Fibroblast of skin of left biceps (primary cell): ENCODE measurements at places on chromosomes 12 and 14.

GRCh38 chr12:77946541-77947061 lies 115.9 kb downstream of the NAV3 start:
- peak; percentile 47 for DNase-seq

DNA sequence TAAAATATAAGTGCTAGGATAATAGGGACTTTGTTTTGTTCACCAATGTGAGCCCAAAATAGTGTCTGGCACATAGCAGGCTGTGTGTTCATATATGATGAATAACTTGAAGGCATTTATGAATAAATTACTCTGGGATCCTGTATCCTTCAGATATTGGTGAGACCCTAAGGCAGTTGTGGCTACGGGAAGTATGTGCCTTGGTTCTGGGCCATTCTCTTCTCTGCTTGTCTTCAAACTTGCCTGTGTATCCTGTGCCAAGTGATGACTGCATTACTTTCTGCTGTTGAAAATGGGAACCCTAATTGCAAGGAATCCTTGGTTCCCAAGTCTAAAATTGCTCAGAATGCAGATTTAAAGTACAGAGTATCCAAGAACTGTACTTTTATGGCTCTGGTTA lies 67.6 kb upstream of the KTN1 start:
- DNase-seq = peak; percentile 28

GRCh38 chr12:42962384-42962783 lies 372.8 kb upstream of the PRICKLE1 start:
- no peak for DNase-seq

DNA sequence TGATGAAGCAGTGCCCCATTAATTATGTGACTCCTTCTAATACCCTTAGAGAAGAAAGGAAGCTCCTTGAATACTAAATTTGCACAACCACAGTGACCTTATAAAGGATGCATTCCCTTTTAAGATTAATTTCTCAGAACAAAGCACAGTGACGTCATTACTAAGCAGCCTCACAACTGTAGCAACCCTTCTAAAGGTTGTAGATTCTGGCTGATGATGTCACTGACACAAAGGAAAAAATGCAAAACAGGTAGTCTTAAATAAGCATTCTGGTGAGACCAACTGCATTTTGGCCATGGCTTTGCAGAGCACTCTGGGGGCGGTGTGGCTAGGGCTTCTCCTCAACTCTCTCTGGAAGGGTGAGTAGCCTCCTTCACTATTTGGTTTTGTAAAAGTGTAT lies 38.4 kb upstream of the OR4E1 start:
- DNase-seq = no peak

DNA sequence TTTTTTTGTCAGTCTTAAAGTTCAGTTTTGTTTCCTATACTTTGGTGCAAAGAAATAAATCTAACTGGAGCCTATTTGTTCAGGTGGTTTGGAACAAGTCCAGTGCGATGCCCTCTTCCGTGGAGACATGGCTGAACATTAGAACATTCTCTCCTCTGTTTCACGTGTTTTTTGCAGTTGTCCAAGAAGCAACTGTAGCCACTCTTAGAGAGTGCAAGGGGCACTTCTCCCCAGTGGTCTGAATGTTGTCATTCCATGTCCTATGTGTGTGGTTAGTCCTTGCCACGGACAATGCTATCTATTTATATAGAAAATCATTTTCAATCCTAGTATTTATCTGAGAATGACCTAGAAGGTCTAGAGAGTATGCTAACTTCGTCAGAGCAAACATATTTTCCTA lies 1232.5 kb upstream of the SEL1L start:
- DNase-seq = no peak

DNA sequence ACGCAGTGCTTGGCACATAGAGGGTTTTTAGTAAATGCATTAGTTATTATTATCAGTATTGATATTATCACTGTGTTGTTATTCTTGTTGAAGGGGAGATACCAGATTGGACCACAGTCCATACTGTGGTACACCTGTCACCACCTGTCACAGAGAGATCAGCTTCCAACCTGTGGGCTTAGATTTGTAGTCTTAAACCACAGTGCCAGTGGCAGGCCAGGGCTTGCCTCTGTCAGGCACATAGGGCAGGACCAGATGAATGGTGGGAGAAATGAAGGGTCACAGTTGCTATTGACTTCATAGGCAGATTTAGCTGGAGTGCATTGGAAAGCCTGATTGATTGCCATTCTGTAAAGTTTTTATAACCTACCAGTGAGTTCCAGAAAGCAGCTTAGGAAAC lies 35.1 kb downstream of the ARL1 start:
- no peak for DNase-seq

DNA sequence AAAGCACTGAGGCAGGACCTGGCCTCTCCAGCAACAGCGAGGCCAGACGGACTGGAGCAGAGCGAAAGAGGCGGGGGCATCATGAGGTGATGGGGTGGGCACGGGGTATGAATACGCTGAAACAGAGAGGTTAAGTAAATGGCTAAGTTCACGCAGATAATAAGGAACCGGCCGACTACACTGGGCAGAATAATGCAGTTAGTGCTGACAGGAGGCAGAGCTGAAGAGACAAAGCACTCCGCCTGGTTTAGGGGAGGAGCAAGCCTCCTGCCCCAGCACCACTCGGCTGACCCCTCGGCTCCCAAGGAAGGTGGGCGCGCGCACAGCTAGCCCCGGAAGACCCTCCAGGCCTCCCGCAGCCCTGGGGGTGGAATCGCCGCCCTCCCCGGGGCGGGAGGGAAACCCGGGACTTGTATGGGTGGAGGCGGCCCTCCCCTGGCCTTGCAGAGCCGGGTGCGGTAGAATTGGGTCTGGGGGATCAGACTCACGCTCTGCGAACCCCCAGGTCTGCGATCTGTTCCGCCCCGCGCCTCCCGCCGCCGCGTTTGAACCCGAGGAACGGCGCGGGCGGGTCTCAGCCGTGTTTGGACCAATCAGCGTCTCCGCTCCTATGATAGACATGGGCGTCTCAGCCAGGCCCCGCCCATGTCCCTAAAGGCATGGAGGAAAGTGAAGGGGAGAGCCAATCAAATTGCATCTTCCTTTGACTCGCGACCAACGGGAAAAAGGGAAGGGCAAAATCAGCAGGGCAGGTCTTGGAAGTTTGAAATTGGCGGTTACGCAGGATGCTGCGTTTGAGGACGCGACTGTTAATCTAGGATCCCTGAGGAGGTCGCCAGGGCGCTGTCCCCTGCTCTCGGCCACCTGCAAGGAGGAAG lies at the start of gene CIT:
TSS of gene CIT (minus strand) at position 560 of the 878 bp plus-strand sequence. CDS start 1,152 bp downstream, outside the sequence.
- DNase-seq = peak; percentile 81

DNA sequence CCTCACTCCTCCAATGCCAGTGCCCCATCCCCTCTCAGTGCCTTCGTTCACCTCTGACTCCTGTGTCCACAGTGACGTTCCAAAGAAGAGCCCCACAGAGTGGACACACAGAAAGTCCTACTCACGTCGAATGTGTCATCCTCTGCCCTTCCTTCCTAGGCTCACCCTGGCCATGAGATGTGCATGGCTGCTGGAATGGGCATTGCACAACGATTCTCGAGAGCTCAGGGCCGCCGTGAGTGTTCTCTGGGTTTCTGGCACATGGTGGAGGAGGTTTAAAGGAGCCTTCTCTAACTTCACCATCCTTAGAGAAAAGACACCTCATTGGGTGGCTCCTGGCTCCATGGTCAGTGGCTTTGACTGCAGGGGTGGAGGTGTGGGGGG lies 12.8 kb upstream of the CEP170B start:
- DNase-seq = no peak

GRCh38 chr14:76687611-76688382 lies 73.5 kb upstream of the VASH1 start:
- DNase-seq = no peak

- no peak for DNase-seq
Measured at GRCh38 chr14:31232081-31232480, 24.5 kb upstream of the HECTD1 start.
